ENCODE measurements at places on chromosomes 12 and 14.
A peak's percentile ranks its signal among the peaks of the same experiment; 100 is the strongest.

DNA sequence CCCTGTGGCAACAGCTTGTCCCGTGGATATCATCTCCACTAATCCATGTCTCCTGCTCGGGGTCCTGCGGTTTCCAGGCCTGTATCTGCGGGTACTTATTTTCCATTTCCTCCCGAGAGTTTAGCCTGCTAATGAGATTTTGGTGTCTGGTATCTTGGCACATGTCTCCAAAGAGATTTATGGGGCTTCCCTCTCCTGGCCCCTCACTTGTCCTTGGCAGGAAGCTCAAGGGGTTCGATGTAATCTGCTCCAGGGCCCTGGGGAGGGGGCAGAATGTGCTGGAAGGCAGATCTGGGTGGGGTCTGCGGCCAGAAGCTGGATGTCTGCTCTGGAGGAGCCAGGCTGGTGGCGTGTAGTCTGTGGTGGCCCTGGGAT is 85.7 kb downstream of the KIF26A start:
- DNase-seq, result no peak

GRCh38 chr14:96146131-96146771 is 58.4 kb upstream of the BDKRB2 start:
- peak; percentile 53 for DNase-seq

- no peak for DNase-seq
These were observed 47.3 kb downstream of the ACSM4 start for GRCh38 chr12:7351177-7351576.

- DNase-seq, result no peak
These were observed 82.3 kb upstream of the RIN3 start for GRCh38 chr14:92431199-92431725.

GRCh38 chr12:2854669-2855453 is 2.0 kb downstream of the TEX52 start:
- no peak for DNase-seq

DNA sequence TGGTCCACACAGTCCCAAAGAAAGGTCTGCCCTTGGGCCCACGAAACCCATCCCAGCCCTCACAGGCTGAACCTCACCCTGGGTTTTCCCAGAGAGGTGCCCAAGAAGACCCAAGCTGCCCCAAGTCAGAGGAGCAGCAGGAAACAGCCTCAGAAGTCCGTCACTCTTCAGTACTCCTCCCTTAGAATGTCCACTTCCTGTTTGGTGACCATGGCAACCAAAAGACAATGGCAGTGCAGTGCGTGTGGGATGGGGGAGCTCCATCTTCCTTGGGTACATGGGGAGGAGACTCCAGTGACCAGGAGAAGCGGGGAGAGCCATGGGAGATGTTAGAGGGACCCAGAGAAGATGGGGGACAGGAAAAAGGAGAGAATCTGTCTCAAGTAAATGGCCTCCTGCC is 11.3 kb downstream of the SELPLG start:
- DNase-seq, result peak; percentile 50

- no peak for DNase-seq
These were observed 214.4 kb downstream of the BMP4 start for GRCh38 chr14:53742233-53742620.

- no peak for DNase-seq
These were observed 199.5 kb downstream of the TMEM132D start for GRCh38 chr12:129704232-129704830.

DNA sequence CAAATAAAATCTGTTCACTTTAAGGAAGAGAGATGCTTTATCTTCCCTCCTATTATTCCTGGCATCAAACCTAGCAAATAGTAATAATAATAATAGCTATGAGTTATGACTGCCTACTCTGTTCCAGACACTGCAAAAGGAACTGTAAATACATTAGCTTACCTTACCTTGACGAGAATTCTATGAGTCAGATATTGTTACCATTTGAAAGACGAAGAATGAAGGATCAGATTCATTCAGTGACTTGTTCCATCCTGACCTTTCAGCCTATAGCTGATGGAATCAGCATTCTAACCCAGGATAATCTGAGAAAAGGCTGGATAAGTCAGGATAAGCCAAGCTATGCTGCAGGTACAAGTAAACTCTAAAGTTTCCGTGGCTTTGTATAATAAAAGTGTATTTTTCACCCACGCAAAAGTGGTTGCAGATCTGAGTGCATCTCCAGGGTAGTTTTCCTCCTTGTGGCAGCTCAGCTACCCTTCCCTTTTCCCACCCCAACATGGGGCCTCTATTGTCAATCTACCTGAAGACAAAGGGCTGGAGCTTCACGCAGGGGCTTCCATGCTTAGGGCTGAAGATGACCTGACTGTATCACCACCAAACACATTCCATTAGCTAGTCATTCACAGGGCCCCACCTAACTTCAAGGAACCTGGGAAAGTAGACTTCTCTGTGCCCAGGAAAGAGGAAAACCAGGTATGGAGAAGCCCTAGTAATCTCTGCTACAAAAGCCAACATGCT is 57.2 kb upstream of the CCND2 start:
- no peak for DNase-seq

GRCh38 chr12:68866950-68867349 is 59.0 kb downstream of the MDM2 start:
- no peak for DNase-seq

GRCh38 chr12:124921200-124922031 is 7.0 kb upstream of the UBC start:
- DNase-seq, result no peak

- DNase-seq, result peak; percentile 52
These were observed 380.8 kb upstream of the RGS6 start for GRCh38 chr14:71551291-71551950.

GRCh38 chr12:1632702-1633101 is 3.7 kb downstream of the WNT5B start:
- no peak for DNase-seq

DNA sequence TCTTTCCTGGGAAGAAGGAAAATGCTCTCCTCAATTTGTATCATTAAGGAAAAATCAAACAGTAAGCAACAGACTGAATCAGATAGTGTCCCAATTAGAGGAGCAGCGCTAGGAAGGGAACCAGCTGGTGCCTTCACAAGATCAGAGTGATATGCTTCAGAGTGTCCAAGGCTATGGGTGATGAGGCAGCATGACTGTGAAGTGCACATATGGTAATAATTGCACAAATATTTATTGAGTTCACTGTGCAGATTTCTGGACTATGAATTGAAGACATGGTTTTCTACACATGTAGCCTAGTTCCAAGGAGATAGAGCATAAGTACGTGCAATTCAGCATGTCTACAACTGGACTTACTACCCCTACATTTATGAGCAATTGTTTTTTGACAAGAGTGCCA is 78.8 kb upstream of the EVL start:
- DNase-seq, result no peak

DNA sequence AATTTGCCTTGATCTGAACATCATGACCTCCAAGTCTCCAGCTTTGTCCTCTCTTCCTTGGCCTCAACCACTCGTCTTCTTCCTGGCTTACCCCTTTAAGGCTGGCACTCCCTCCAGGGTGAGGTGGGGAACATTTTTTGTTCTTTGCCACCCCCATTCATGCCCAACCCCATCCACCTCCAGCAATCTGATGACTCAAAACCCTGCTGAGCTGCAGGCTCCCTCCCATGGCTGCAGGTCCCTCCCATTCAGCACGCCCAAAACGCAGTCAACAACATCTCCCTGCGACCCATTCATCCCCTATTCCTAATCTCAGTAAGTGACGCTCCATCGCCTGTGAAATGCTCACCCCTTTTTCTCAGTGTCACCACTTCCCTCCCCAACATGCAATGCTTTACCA is 138.8 kb upstream of the PRMT8 start:
- no peak for DNase-seq
